ENCODE measurements at places on chromosomes 5 and 9.

- no peaks in the 10 kb centered on the region for H3K4me1 ChIP-seq
- peaks cover 3% of the 10 kb centered on the region for H3K36me3 ChIP-seq
- H3K27me3 ChIP-seq, result no peaks in the 10 kb centered on the region
- no peak overlapping the region for H3K27ac ChIP-seq
Observed at GRCh38 chr5:132765311-132766019, 11.6 kb downstream of the SEPTIN8 start.

- H3K36me3 ChIP-seq, result no peaks in the 10 kb centered on the region
- DNase-seq, result peak; percentile 12
- H3K4me3 ChIP-seq, result peak overlapping the region; percentile 82
- H3K4me1 ChIP-seq, result peaks cover 34% of the 10 kb centered on the region
- H3K27me3 ChIP-seq, result peaks cover 5% of the 10 kb centered on the region
- H3K27ac ChIP-seq, result peak overlapping the region; percentile 54
Observed at GRCh38 chr9:75889577-75889976, 896 bp upstream of the PCSK5 start.

DNA sequence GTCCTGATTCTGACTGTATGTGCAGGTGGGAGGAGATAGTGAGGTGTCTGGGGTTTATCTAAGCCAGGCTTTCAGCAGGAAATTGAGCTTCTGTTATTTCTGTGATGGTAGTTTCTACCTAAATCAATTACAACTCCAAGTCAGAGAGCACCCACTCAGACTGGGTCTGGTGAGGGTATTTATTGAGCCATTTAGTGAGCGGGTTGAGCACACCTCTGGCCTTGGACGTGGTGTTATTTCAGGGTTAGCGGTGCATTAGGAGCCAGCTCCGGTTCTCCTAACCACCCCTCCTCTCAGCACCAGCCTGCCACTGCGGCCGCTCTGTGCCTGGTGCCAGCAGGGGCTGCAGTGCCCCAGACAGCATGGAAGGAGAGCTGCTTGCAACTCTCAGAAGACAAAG is 238.9 kb downstream of the CACNA1B start:
- no peaks in the 10 kb centered on the region for H3K4me1 ChIP-seq
- H3K36me3 ChIP-seq, result no peaks in the 10 kb centered on the region
- H3K27me3 ChIP-seq, result peaks cover 2% of the 10 kb centered on the region
- no peak for DNase-seq
- H3K4me3 ChIP-seq, result no peak overlapping the region

GRCh38 chr5:154516475-154516874 is 38.4 kb upstream of the HAND1 start:
- peaks cover 40% of the 10 kb centered on the region for H3K27me3 ChIP-seq
- H3K36me3 ChIP-seq, result no peaks in the 10 kb centered on the region
- no peak overlapping the region for H3K27ac ChIP-seq
- no peak overlapping the region for H3K4me3 ChIP-seq

GRCh38 chr5:40626801-40627200 is 52.9 kb upstream of the PTGER4 start:
- no peak overlapping the region for H3K4me3 ChIP-seq
- H3K36me3 ChIP-seq, result no peaks in the 10 kb centered on the region
- DNase-seq, result no peak
- H3K27me3 ChIP-seq, result no peaks in the 10 kb centered on the region
- H3K27ac ChIP-seq, result no peak overlapping the region

GRCh38 chr5:127079994-127080491 is 6.7 kb upstream of the C5orf63 start:
- no peaks in the 10 kb centered on the region for H3K27me3 ChIP-seq
- H3K4me1 ChIP-seq, result no peaks in the 10 kb centered on the region
- no peaks in the 10 kb centered on the region for H3K36me3 ChIP-seq
- H3K4me3 ChIP-seq, result no peak overlapping the region

DNA sequence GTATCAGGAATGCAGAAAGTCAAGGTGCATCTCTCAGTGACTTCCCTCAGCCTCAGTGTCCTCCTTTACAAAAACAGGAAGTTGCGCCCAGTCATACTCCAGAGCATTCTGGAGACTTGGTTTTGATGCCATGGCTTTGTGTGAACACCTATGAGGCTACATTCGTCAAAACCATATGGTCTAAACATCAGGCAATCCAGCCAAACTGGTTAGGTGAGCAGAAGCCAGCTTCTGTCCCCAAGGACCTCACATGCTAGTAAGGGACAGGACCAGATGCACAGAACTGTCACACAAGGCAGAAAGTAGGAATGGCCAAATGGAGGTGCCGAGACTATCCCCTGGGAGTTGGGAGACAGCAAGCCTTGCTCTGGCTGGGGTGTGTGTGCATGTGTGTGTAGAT is 217.2 kb downstream of the MELK start:
- no peak for DNase-seq
- H3K4me3 ChIP-seq, result no peak overlapping the region
- no peaks in the 10 kb centered on the region for H3K4me1 ChIP-seq

GRCh38 chr5:64497386-64497785 is 8.4 kb upstream of the RGS7BP start:
- no peaks in the 10 kb centered on the region for H3K4me1 ChIP-seq
- H3K4me3 ChIP-seq, result no peak overlapping the region
- H3K27me3 ChIP-seq, result no peaks in the 10 kb centered on the region
- no peak overlapping the region for H3K27ac ChIP-seq
- DNase-seq, result no peak

DNA sequence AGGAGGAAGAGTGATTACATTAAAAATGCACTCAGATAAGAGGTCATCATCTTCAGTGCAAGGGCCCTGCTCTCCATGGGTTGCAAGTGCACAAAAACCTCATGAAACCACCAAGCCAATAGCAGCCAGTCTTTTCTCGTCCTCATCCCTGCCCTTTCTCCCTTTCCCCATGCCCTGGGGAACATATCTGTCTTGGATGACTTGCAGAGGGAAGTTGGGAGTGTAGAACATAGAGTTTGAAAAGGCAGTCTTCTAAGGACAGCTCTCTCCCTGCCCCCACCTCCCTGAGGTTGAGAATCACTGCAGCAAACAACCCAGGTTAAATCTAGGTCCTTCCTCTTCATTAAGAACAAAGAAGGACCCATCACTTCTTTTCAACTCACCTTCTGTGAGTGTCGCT is 22.0 kb downstream of the DDX31 start:
- peaks cover 70% of the 10 kb centered on the region for H3K36me3 ChIP-seq
- H3K27ac ChIP-seq, result peak overlapping the region; percentile 47
- H3K4me3 ChIP-seq, result no peak overlapping the region

DNA sequence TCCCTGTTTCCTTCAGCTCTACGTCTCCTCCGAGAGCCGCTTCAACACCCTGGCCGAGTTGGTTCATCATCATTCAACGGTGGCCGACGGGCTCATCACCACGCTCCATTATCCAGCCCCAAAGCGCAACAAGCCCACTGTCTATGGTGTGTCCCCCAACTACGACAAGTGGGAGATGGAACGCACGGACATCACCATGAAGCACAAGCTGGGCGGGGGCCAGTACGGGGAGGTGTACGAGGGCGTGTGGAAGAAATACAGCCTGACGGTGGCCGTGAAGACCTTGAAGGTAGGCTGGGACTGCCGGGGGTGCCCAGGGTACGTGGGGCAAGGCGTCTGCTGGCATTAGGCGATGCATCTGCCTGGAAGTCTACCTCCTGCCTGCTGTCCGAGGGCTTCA is 27.7 kb downstream of the ABL1 start:
- H3K4me3 ChIP-seq, result no peak overlapping the region
- no peak for DNase-seq
- peaks cover 15% of the 10 kb centered on the region for H3K36me3 ChIP-seq
- no peak overlapping the region for H3K27ac ChIP-seq

DNA sequence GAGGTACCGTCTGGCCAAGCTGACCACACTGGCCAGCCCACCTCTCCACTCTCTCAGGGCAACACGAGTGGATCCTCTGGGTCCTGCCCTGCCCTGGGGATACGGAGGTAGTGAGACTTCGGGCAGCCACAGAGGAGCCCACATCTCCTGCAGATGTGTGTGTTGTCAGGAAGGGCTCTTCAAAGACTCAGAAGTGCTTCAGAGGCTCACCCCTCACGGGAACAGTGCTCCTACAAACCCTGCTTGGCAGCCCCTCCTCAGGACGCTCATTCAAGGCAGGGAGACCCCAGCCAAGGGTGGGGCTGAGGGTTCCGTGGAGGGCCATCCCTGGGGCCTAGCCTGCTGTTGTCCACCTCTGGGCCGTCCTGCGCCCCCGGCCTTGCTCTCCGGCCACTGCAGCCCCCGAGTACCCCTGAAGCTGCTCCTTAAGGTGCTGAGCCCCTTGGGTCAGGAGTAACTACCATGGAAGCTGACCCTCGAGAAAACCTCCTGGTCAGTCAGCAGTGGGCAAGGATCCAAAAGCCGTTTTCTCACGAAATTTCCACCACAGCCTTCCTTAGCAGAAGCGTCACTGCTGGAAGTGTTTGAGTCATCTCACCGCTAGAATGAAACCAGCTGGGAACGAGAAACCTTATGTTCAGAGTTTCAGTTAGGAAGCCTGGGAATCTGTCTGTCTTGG is 23.2 kb upstream of the LRRC14B start:
- H3K27ac ChIP-seq, result no peak overlapping the region
- no peaks in the 10 kb centered on the region for H3K36me3 ChIP-seq
- no peaks in the 10 kb centered on the region for H3K27me3 ChIP-seq
- H3K4me3 ChIP-seq, result no peak overlapping the region
- H3K4me1 ChIP-seq, result no peaks in the 10 kb centered on the region

- H3K4me1 ChIP-seq, result no peaks in the 10 kb centered on the region
- no peaks in the 10 kb centered on the region for H3K27me3 ChIP-seq
- no peak overlapping the region for H3K27ac ChIP-seq
- H3K4me3 ChIP-seq, result no peak overlapping the region
- DNase-seq, result no peak
Observed at GRCh38 chr9:31744589-31744988, 639.9 kb upstream of the ACO1 start.

- H3K4me3 ChIP-seq, result no peak overlapping the region
Observed at GRCh38 chr9:74949859-74950855, 2.6 kb downstream of the C9orf40 start.

GRCh38 chr5:145776886-145777285 is 58.3 kb downstream of the PRELID2 start:
- H3K4me3 ChIP-seq, result no peak overlapping the region
- DNase-seq, result no peak
- no peaks in the 10 kb centered on the region for H3K36me3 ChIP-seq
- H3K27ac ChIP-seq, result no peak overlapping the region

- DNase-seq, result no peak
- H3K36me3 ChIP-seq, result no peaks in the 10 kb centered on the region
- H3K4me1 ChIP-seq, result no peaks in the 10 kb centered on the region
- no peak overlapping the region for H3K27ac ChIP-seq
- H3K27me3 ChIP-seq, result no peaks in the 10 kb centered on the region
Observed at GRCh38 chr5:164663198-164663989, 1158.0 kb downstream of the MAT2B start.

GRCh38 chr9:76592091-76592973 is 133.3 kb downstream of the GCNT1 start:
- H3K36me3 ChIP-seq, result no peaks in the 10 kb centered on the region
- peaks cover 6% of the 10 kb centered on the region for H3K4me1 ChIP-seq
- H3K27me3 ChIP-seq, result peaks cover 10% of the 10 kb centered on the region
- no peak overlapping the region for H3K4me3 ChIP-seq
- H3K27ac ChIP-seq, result no peak overlapping the region

DNA sequence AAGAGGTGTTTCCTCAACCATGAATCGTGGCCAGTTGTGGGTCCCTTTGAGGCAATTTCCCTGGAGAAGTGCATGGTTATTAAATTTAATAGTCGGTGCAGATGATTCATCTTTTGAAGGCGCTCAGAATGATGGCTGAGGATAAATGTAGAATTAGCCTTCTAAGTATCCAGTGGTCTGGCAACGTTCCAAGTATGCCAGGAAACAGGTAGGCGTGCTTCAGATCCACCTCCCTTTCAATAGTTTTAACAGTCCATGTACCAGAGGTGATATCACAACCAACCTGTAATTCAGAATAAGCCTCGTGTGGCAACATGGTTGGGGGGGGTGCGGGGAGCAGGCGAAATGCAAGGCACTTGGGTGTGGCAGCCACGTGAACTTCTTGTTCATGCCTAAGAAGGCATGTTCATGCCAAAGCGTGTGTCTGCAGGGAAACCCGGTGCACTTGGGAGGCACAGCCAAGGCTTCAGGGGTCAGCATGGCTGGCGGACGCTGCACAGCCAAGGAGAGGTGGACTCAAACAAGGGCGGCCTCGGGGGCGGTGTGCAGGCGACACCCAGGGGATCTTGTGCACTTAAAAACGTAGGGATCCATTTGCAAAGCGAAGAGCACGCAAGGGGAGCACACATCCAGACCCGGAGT is 5.2 kb upstream of the NKD2 start:
- DNase-seq, result no peak
- H3K27ac ChIP-seq, result no peak overlapping the region
- peaks cover 44% of the 10 kb centered on the region for H3K27me3 ChIP-seq
- no peaks in the 10 kb centered on the region for H3K36me3 ChIP-seq
- no peak overlapping the region for H3K4me3 ChIP-seq
- peaks cover 27% of the 10 kb centered on the region for H3K4me1 ChIP-seq

DNA sequence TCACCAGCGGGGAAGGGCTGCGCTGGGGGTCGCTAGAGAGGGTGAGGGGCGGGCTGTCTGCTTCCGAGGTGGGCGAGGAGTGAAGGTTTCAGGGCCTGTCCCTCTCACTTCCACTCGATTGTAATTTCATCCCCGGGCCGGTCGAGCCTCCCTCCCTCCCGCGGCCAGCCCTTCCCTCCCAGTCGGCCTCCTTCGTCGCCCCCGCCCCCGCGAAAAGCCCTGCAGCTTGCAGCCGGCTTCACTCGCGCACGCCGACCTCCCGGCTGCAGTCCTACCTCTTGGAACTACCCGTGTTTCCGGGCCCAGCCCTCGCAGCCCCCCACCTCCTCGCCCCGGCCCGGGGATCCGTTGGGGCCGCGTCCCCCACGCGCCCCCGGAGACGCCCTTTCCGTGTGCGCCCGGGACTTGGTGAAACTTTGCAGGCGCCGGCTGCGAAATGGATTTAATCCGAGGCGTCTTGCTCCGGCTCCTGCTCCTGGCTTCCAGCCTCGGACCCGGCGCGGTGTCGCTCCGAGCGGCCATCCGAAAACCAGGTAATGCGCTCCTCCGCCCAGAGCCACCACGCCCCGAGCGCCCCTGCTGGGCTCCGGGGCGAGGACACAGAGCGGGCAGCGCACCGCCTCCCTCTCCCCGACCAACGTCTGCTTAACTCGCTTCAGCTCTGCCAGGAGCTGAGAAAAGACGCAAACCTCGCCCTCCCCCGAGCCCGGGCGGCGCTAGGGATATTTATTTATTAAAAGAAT is at the start of gene EGFLAM:
TSS of gene EGFLAM (plus strand) at position 241 of the 743 bp plus-strand sequence. CDS start at position 437, 196 bp downstream.
- no peak within 1 kb of the TSS for H3K4me3 ChIP-seq
- H3K27me3 ChIP-seq, result peaks cover 58% of the 10 kb centered on the region
- peaks cover 3% of the 10 kb centered on the region for H3K4me1 ChIP-seq
